ENCODE measurements at places on chromosomes 7 and 10. TPM values are rescaled to one million over a fixed set of nuclear protein-coding genes. Genes with fewer than 3 reads are reported as not detected.

DNA sequence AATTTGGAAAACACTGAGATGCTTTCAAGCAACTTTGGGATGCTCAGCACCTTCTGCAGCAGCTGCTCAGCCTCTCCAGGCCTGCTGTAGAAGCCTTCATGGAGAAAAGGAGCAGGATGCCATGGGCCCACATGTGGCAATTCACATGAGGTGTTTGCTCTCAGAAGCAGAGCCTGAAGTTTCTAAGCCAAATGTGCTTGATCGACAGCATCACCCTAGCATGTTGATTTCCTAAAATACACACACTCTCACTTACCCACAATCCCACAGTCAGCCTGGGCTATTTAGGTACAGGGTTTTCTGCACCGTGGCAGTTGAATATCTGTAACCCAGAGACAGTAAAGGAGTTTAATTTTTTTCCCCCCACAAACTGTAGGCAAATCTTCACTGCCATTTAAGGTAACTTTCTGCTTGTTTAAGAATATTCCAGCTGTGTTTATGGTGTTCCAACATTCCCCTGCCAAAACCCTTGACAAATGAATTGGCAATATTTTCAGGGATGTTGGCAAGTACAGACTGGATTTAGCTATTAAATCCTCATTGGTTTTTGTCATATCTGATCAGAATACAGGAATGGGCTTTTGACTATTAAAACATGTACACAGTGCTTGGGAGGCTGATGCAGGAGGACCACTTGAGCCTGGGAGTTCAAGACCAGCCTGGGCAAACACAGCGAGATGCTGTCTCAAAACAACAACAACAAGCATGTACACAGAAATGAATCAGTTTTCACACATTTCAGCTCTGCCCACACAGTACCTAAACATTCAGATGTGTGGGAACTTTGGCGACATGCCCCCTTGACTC, 244.2 kb downstream of the CELF2 start:
- DNase-seq: no peak

The ITGA8 gene
- 0.37 TPM for total RNA-seq

The SLC26A5 gene
- total RNA-seq: not detected

The ZNF853 gene
- 9.2 TPM for total RNA-seq

The COPG2 gene
- total RNA-seq: 62.7 TPM
